ENCODE measurements at places on chromosomes 7 and 10.

GRCh38 chr10:63458177-63458576, 7.6 kb downstream of the JMJD1C start:
- no peak for DNase-seq

GRCh38 chr10:110744782-110745181, 100.6 kb downstream of the RBM20 start:
- DNase-seq = no peak

- no peak for DNase-seq
Observed at GRCh38 chr10:48518986-48519385, 85.9 kb downstream of the ARHGAP22 start.

DNA sequence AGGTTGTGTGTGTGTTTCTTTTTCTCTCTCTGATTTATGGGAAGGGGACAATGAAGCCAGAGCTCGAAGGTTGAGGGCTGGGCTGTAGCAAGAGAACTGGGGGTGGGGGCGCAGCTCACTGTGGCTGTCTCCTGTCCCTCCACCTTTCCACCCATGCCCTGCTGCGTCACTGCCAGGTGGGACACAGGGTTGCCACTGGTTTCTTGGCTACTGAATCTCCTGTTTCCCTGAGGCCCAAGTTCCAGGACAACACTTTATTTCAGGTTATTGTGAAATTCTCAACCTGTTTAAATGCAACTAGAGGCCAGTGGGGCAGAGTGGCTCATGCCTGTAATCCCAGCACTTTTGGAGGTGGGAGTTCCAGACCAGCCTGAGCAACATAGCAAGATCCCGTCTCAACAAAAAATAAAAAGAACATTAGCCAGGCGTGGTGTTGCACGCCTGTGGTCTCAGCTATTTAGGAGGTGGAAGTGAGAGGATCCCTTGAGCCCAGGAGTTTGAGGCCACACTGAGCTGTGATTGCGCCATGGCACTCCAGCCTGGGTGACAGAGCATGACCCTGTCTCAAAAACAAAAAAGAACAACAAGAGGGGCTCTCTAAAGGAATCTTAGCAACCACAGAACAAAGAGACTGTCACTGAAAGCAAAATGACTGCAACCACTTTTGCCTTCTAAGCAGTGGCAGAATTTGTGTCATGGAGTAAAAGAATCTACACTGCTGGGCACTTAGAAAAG, 22.6 kb downstream of the TBATA start:
- no peak for DNase-seq

GRCh38 chr10:71383972-71384687, 12.6 kb upstream of the CDH23 start:
- peak; percentile 61 for DNase-seq

- DNase-seq = no peak
Observed at GRCh38 chr7:84207025-84207424, 12.4 kb upstream of the SEMA3A start.

- DNase-seq = no peak
Observed at GRCh38 chr10:13686331-13686752, 99.6 kb downstream of the PRPF18 start.

GRCh38 chr7:91251877-91252276, 12.4 kb upstream of the FZD1 start:
- no peak for DNase-seq

- no peak for DNase-seq
Observed at GRCh38 chr10:52770904-52771303, 1.7 kb downstream of the MBL2 start.

- DNase-seq = no peak
Observed at GRCh38 chr10:124624895-124625294, 119.3 kb downstream of the FAM53B start.

- no peak for DNase-seq
Observed at GRCh38 chr10:115624448-115624847, 531.3 kb downstream of the ATRNL1 start.

DNA sequence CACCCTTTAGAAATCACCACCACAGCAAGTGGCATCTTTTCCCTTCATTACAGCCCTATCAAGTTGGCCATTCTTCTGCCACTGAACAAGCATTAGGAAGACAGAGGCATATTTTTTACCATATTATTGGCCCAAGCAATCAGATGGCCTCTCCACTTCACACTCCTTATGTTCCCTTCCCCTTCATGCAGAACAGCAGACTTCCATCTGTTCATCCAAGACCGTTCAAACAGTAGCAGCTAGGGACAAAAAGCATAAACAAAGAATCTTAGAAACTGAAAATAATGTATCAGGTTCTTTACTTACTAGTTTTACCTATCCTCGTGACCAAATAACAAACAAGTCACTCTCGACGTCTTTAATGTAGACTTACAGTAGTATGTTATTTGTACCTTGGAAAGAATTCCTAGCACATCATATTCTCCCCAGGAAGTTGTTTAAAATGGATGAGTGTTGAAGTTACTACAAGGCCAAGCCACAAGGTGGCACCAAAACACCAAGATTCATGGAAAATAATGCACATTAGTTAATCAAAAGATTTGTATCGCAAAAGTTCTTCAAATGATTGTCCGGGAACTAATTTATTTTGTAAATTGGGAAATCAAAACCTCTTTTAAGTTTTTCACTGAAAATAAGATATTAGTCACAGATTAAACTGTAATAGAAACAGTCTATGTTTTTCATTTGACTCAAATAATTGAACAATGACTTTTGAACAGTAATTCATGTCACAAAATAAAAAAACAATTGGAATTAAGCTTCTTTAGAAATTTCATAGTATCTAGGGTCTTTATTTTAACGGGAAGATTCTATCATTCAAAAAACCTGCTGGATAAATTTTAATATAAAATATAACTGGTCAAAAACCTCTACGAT, 112.1 kb downstream of the VPS41 start:
- DNase-seq = no peak

DNA sequence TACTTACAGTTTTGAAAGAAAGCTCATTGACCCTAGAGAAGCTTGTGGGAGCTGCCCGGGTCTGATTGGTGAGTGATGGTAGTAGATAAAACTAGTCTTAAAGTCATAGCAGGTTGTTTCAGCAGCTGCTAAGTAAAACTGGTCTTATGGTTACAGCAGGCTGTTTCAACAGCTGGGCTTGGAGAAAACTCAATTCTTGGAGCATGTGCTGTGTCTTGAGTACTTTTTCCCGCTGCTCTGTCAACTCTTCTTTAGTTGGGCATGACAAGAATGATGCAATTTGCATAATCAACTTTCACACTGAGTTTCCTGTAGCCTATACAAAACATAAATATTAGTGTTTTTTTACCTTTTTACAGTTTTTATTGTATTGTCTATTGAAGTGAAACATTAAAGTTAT, 707.9 kb downstream of the AUTS2 start:
- DNase-seq = no peak

DNA sequence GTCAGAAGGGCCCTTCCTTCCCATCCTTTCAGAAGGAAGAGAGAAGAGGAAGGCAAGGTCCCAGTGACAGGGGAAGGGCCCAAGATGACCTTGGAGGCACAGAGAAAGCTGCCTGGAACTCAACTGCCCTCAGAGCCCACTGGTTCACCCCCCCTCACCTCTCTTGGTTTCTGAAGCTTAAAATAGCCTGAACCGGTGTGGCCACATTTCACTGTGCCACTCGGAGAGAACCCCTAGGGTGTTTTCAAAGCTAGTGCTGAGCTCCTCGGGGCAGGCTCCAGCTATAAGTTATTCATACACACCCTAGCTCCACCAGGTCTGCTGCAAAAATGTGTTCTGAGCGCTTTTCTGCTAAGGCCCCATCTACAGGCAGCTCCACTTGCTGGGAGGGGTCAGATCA, 60.9 kb upstream of the ADRB1 start:
- no peak for DNase-seq

DNA sequence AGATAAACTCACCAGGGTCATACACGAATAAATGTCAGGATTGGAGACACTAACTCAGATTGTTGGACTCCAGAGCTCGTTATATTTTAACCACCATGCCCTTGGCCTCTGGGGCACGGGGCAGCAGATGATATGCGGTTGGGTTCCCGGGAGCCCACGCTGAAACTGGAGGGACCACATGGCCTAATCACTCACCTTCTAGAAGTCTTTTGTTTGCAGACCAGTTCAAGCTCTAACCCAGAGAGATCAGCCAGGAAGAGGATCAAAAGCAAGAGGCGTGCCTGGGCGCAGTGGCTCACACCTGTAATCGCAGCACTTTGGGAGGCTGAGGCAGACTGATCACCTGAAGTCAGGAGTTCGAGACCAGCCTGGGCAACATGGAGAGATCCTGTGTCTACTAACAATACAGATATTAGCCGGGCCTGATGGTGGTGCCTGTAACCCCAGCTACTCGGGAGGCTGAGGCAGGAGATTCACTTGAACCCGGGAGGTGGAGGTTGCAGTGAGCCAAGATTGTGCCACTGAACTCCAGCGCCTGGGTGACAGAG, 42.6 kb upstream of the ECHDC3 start:
- DNase-seq = no peak

DNA sequence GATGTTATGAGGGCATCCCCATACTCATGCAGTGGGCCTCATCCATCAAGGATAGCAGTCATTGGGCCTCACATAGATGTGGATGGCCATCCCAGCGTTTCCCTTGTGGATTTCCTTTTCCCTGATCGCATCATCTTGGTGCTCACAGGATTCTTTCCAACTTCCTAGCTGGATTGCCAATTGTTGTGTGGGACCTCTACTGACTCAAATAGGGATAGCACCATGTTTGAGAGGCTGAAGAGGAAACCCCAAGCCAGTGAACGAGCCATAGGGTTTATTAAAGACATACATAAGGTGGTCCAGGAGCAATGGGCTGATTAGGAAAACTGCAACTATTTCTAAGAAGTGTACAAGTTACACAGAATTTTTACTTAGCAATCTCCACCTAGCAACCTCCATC, 21.8 kb downstream of the ASZ1 start:
- DNase-seq = no peak

DNA sequence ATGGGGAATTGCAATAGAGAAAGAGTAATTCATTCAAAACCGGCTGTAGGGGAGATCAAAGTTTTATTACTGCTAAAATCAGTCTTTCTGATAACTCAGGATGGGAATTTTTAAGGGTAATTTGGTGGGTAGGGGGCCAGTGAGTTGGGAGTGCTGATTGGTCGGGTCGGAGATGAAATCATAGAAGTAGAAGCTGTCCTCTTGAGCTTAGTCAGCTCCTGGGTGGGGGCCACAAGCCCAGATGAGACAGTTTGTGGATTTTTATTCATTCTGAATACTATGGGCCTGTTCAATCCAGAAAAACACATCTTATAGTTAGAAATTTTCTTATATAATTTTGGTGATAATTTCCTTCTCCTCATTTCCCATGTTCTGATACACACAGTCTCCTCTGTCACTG, 25.4 kb downstream of the CALD1 start:
- DNase-seq = no peak

GRCh38 chr10:110629680-110630191, 14.4 kb upstream of the RBM20 start:
- DNase-seq = no peak

GRCh38 chr7:109101332-109101731, 531.7 kb downstream of the DNAJB9 start:
- DNase-seq = no peak

GRCh38 chr10:30430544-30431298, 3.3 kb upstream of the MAP3K8 start:
- no peak for DNase-seq

GRCh38 chr10:49275896-49276295, 23.1 kb upstream of the C10orf71 start:
- DNase-seq = no peak

DNA sequence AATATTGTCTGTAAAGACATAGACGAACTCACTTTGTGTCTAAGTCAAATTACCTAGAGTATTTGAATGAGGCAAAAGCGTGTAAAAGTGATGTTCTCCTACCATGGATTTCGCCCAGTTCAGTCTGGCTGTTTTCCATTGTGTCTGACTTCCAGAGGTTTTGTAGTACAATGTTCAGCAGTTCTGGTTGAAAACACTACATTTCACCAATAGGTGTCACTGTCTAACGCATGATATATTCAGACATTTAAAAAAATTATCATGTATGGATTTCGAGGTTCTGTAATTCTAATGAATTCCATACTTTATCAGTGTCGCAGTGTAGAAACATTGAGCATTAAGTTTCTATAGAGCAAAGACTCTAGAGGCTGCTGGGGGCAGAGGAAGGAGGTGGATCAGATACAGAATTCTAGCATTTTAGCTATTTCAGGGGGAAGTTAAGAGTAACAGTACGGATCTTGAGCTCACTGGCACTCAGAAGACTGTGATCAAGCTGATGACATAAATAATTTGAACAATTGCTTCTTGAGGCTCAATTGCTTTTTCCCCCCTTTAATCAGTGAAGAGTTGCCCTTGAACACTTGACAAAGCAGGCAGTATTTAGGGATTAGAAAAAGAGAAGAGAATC, 196.9 kb upstream of the RHOBTB1 start:
- DNase-seq = no peak

DNA sequence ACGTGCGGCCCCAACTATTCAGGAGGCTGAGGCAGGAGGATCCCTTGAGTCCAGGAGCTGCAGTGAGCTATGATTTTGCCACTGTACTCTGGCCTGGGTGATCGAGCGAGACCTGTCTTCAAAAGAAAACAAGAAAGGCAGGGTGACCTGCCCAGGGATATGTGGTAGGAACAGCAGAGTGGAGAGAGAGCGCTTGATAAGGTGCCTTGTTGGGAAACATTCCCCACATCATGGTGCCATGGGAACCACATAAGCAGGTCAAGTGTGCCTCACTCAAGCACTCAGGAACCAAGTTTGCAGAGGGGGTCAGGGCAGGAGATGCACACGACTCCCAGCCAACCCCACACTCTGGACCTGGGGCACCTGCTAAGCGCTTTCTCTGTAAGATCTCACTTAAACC, 37.3 kb downstream of the PVRIG start:
- DNase-seq = no peak

GRCh38 chr7:102273749-102274712, 12.6 kb upstream of the SH2B2 start:
- DNase-seq = no peak

- peak; percentile 55 for DNase-seq
Observed at GRCh38 chr10:97072851-97073665, 112.7 kb downstream of the SLIT1 start.

DNA sequence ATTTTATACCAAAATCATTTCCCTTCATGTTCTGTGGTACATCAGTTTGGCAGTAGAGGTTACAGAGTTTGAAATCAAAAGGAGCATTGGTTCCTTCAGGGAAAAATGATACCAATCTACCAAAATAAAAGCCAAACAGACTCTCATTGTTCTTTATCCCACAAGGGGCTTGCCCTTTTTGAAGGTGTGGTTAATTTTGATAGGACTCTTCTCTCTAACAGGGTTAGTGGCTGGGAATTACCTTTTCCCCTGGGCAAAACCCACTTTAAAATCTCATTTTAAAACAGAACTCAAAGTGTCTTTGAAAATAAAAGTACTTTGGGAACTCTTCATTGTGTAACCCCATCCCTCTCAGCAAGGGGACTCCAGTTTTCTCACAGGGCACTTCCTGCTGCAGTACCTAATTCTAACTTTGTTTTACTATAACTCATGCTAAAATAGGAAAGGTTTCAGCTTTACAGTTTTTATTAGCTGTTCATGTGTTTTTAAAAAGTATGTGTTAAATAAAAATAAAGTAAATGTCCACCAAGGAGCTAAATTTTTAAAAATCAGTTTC, 30.6 kb downstream of the SMNDC1 start:
- no peak for DNase-seq

GRCh38 chr7:64874562-64875250, 28.4 kb upstream of the ZNF273 start:
- DNase-seq = no peak

- DNase-seq = no peak
Observed at GRCh38 chr7:136617176-136617575, 251.3 kb upstream of the CHRM2 start.

- no peak for DNase-seq
Observed at GRCh38 chr10:117936566-117936965, 110.2 kb downstream of the RAB11FIP2 start.
